NCI-H524 treated with DMSO at 0.1 percent for 48 hours (cell line): ENCODE measurements at places on chromosomes 2 and 18.

GRCh38 chr2:54977149-54977548, 73.1 kb downstream of the RTN4 start:
- DNase-seq: no peak

DNA sequence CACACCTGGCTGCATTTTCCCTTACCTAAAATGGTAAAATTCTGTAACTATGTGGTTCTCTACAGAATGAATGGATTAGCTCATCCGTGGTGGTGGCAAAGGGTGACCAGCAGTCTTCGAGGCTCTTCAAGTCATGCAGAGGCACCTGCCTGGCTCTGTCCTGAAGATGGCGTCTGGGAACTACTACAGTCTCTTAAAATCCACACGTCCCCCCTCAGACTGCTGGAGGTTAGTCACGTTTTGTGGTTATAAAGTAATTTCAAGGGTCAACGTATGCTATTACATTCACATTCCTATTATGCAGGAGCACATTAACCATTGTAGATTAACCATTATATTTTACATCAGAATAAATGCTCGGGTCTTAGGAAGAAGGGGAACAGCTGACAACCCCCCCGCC, 616.7 kb downstream of the GALR1 start:
- DNase-seq: no peak

GRCh38 chr18:60684843-60685513, 312.4 kb upstream of the MC4R start:
- DNase-seq: no peak

GRCh38 chr2:69985216-69985615, 23.8 kb upstream of the ASPRV1 start:
- no peak for DNase-seq

- no peak for DNase-seq
Measured at GRCh38 chr2:65416945-65417344, 15.5 kb downstream of the SPRED2 start.

GRCh38 chr2:62631160-62632085, 74.1 kb upstream of the EHBP1 start:
- DNase-seq: no peak

DNA sequence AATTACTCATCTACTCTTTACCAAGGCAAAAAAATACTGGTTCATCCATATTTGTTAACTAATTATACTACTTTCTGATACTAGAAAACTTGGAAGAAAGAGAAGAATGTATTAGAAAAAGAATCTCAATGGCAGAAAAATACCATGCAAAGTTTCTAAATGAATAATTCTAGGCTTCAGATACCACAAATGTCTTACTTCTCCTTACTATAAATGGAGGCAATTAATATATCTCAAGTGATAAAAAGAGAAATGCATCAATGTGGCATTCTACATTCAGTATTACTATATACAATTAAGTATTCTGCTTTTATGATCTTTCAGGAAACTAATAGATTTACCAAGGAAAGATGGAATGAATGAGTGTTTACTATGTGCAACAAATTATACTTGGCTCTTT, 85.5 kb downstream of the ITSN2 start:
- DNase-seq: no peak

DNA sequence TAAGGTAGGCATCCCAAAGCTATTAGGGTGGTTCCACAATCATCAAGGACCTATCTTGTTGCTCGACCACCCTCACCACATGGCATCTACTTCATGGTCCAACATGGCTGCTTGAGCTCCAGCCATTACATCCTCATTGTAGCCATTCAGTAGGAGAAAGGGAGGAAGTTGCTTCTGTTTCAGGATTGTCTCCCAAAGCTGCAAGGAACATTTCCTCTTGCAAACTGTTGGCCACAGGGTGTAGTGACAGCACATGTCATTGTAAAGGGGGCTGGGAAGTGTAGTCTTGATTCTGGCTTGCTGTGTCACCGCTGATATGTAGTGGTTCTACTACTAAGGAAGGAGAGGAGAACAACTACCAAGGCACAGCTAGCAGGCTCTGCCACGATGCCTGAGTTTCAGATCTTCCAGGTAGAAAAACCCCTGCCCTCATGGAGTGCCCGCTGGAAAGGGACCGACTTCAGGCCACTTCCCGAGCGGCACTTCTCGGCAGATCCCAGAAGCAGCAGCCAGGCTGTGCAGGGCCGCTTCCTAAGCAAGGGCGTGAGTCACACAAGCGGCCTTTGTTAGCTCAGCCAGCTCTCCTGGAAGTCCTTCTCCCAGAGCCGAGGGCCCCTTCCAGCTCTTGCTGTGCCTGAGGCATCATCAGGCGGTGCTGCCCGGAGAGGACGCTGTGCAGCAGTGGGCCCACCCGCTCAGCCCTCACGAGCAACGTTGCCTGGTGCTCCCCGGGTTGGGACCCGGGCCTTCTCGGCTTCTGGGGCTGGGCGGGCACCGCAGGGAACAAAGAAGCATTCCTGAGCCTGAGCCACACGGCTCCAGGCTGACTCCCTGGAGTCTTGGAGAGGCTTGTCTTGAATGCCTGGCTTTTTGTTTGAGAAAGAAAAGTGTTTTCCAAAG, 58.2 kb downstream of the HS6ST1 start:
- no peak for DNase-seq

DNA sequence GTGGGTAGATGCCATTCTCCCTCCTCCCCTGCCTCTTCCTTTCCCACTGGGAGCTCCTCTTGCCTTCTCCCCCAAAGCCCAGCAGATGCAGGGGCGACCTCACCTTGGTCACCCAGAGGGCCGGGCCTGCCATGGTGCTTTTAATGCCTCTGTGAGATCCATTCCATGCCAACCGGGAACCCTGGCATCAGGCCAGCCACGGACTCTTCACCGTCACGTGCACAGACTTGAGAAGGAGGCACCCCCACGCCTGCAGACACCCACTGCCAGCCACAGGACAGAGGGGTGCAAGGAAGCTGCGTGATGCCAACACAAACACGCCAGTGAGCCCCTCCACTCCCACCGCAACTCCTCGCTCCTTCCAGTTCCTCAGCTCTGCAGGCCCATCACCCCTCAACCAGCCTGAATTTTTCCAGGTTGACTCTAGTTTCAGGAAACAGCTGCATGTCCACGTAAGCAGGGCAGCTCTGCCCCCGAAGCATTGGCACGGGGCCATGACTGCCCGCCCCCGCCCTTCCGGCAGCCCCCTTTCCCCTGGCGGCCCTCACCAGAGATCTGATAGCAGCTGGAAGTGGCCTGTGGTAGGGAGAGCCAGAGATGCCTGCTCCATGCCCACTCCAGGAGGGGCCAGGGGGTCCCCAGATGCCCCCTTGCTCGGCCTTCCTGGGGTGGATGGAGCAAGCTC, 50.8 kb downstream of the DNMT3A start:
- no peak for DNase-seq

DNA sequence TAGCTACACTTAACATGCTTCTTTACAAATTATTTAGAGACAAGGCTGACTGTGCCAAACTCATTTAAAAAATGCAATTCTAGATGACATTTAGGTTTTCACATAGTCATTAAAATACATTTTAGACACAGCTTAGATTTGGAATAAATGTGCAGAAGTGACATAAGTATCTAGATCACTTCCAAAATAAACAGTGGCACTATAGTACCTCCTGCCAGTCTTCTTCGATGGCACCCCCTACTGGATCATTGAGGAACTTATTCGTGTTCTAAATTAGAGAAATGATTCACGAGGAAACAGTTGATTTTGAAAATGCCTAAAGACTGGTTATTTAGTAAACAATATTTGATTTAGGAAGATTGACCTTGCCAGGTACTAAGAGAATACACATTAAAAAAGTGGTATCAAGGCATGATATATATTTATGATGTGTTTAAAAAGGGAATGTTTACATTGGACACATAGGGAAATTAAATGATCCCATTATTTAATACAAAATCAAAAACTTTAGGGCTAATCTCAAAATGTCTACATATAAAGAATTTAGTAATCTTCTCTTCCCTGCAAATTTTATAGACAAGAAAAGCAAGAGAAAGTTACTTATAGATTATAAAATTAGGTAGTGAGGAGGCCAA, 323.9 kb downstream of the XIRP2 start:
- DNase-seq: no peak

- DNase-seq: no peak
Measured at GRCh38 chr2:64214281-64215115, 70.3 kb upstream of the PELI1 start.

GRCh38 chr2:20196053-20196656, 28.8 kb downstream of the SDC1 start:
- DNase-seq: no peak

- DNase-seq: no peak
Measured at GRCh38 chr2:156322686-156323231, 9.8 kb downstream of the NR4A2 start.

- no peak for DNase-seq
Measured at GRCh38 chr2:210503001-210503623, 26.6 kb upstream of the LANCL1 start.
